RPMI7951 (cell line): ENCODE measurements at places on chromosomes 5 and 9.

DNA sequence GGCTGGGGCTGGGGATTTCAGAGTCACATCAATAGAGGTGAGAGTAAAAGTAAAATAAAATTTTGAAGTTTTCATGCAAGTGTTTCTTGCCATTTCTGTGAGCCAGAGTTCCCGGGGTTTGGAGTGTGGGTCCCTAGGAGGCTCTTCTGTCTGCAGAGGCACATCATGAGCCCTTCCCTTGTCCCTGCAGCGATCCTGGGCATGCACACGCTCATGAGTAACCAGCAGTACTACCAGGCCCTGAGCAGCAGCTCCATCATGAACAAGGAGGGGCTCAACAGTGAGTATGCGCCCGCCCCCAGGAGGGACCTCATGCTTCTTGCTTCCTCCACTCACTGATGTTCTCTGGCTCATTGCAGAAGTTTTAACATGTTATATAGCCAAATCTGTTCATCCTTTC, 61.1 kb downstream of the TMOD1 start:
- DNase-seq, result no peak

GRCh38 chr5:177368869-177369644, 11.3 kb downstream of the RGS14 start:
- peak; percentile 10 for DNase-seq

GRCh38 chr9:79256691-79257213, 315.0 kb upstream of the TLE4 start:
- peak; percentile 92 for DNase-seq

- DNase-seq, result no peak
Observed at GRCh38 chr9:34956648-34957047, 1.4 kb upstream of the PHF24 start.

DNA sequence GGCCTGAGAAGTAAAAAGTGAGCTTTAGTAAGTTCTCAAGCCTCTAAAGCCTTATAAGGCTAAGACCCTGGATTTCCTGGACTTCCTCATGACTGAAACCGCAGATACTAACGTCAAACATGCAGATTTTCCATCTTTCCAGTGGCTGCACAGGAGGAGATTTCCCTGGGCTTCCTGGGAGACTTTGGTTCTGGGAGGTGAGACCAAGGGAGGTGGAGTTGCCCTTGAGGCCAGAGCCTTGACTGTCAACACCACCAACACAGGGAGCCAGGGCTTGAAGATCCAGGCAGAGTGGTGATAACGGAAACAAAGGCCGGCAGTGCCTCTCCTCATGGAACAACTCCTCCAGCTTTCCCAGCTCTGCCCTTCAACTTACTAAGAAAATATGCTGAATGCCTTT, 144.7 kb upstream of the LRRTM2 start:
- no peak for DNase-seq

DNA sequence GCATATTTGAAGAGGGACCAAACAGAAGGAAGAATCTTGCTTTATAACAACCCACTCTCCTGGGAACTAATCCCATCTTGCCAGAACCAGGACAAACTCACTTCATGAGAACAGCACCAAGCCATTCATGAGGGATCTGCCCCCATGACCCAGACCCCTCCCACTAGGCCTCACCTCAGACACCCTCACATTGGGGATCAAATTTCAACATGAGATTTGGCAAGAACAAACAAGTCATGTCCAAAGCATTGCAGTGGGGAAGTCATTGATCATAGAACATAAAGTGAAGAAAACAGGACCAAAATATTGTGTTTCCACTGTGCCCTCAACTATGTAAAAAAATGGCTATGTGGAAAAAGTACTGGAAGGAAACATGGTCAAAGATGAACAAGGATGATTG, 43.9 kb downstream of the MAP1B start:
- no peak for DNase-seq

- DNase-seq, result no peak
Observed at GRCh38 chr5:32475334-32476097, 31.0 kb upstream of the ZFR start.

DNA sequence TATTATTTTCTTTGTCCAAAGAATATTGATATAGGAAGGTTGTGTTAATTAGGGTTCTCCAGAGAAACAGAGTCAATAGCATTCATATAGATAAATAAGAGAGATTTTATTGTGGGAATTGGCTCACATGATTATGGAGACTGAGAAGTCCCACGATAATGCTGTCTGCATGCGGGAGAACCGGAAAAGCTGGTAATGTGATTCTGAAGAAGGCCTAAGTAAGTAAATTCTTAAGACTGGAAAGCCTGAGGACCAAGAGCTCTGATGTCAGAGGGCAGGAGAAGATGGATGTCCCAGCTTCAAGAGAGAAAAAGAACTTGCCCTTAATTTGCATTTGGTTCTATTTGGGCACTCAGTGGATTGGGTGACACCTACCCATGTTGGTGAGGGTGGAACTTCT, 307.4 kb upstream of the C9orf72 start:
- no peak for DNase-seq

DNA sequence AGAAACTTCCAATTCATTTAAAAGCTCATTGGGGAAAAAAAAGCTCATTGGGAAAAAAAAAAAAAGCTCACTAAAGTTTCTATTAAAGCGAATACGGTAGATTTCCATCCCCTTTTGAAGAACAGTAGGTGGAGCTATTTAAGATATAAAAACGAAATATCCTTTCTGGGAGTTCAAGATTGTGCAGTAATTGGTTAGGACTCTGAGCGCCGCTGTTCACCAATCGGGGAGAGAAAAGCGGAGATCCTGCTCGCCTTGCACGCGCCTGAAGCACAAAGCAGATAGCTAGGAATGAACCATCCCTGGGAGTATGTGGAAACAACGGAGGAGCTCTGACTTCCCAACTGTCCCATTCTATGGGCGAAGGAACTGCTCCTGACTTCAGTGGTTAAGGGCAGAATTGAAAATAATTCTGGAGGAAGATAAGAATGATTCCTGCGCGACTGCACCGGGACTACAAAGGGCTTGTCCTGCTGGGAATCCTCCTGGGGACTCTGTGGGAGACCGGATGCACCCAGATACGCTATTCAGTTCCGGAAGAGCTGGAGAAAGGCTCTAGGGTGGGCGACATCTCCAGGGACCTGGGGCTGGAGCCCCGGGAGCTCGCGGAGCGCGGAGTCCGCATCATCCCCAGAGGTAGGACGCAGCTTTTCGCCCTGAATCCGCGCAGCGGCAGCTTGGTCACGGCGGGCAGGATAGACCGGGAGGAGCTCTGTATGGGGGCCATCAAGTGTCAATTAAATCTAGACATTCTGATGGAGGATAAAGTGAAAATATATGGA, at the start of gene PCDHGA12:
PCDHGA12 (plus strand) TSS at position 176 of the 782 bp plus-strand sequence; CDS start at position 429, 253 bp downstream.
- peak; percentile 88 for DNase-seq

DNA sequence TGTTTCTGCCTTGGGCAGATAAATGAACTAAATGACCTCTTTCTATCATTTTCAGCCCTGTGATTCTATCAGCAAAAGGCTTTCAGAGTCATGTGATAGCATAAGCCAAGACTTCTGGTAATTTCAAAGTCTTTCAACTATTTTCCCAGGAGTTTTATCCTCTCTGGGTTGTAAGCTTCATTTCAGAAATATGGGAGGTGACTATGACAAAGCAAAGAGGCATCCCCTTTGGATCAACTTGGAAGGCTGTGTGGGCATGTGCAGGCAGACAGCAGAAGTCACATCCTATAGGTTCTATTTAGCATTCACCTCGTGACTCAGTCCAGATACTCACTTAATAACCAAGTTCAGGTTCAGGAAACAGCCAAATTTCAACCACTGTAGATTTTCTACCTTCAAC, 149.0 kb upstream of the FST start:
- DNase-seq, result peak; percentile 49

GRCh38 chr9:6584881-6585597, 60.5 kb downstream of the GLDC start:
- peak; percentile 17 for DNase-seq

GRCh38 chr9:86122311-86122710, 23.0 kb upstream of the GOLM1 start:
- peak; percentile 7 for DNase-seq

GRCh38 chr9:101707721-101708120, 30.7 kb downstream of the GRIN3A start:
- no peak for DNase-seq

GRCh38 chr5:14178091-14178490, 34.9 kb downstream of the TRIO start:
- no peak for DNase-seq

- DNase-seq, result no peak
Observed at GRCh38 chr9:119841016-119841415, 471.8 kb upstream of the BRINP1 start.

DNA sequence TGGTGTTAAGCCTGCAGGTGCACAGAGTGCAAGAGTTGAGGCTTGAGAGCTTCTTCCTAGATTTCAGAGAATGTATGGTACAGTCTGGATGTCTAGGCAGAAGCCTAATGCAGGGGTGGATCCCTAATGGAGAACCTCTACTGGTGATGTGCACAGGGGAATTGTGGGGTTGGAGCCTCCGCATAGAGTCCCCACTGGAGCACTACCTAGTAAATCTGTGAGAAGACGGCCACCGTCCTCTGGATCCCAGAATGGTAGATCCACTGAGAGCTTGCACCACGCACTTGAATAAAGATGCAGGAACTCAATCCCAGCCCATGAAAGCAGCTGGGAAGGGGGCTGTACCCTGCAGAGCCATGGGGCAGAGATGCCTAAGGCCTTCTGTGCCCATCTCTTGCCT, 699.4 kb upstream of the FAM174A start:
- no peak for DNase-seq

GRCh38 chr5:52925001-52925400, 64.2 kb upstream of the ITGA2 start:
- no peak for DNase-seq

- DNase-seq, result no peak
Observed at GRCh38 chr5:179804555-179804947, 2.1 kb downstream of the MGAT4B start.

DNA sequence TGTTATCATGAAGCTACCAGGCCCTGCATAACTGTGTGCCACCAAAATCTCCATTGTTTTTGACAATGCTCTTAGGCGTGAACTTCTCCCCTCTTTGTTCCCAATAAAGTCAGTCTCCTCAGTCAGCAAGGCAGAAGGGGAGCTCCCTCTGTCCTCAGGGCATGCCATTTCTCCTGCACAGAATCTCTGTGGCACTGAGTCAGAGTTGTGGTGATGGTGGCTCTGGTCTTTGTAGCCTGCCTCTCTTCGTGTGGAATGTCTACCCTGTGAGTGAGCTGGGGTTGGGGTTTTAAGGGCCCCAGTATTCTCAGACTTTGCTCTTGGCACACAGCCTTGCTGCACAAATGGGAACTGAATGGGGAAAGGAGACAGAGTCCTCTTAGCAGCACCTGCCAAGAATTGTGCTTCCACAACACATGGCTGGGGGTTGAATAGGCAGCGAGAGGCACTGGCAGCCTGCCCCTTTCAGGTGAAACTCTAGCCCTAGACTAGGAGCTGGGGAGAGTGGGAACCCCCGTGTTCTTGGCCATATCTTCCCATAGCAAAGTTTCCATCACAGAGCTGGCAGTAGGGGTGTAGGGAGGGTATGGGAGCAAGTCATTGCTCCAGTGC, 146.6 kb downstream of the SH3GL2 start:
- no peak for DNase-seq

- no peak for DNase-seq
Observed at GRCh38 chr5:87074934-87075541, 192.6 kb upstream of the RASA1 start.

DNA sequence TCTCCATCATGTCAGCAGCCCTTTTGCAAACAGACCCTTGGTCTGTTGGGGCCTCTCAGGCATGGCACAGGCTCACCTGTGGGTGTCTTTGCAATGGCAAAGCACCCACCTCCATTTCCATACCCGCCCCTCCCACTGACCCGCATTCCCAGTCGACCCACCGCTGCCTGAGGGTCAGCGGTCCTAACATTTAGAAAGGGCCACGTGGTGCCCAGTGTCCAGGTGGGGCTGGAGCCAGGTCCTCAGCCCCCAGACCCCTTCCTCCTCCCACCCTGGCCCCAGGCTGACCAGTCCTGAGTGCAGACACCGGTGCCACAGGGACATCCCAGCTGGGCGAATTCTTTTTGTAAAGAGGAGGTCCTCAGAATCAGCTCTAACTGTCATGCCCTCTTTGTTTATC, 43.3 kb upstream of the CEP72 start:
- no peak for DNase-seq

DNA sequence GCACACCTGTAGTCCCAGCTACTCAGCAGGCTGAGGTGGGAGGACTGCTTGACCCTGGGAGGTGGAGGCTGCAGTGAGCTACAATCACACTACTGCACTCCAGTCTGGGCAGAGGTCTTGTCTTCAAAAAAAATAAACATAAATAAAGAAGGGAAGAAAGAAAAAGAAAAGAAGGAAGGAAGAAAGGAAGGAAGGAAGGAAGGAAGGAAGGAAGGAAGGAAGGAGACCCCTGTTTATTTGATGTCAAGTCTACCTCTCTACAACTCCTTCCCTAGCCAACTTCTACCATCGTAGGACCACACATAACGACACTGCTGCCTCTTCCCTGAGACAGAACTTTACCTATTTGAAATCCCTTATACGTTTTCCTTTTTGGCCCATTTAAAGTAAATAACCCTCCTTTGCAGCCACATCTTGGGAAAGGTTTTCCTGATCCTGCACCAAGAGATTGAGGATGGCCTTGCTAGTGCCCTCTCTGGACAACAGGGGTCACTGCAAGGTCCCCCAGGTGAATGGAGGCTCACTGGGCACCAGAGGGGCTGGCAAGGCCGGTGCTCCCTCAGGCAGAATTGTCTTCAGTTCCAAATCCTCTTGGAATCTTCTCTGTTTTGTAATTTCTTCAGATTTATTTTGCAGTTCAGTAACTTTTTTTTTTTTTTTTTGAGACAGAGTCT, 10.5 kb downstream of the RPS14 start:
- peak; percentile 46 for DNase-seq

DNA sequence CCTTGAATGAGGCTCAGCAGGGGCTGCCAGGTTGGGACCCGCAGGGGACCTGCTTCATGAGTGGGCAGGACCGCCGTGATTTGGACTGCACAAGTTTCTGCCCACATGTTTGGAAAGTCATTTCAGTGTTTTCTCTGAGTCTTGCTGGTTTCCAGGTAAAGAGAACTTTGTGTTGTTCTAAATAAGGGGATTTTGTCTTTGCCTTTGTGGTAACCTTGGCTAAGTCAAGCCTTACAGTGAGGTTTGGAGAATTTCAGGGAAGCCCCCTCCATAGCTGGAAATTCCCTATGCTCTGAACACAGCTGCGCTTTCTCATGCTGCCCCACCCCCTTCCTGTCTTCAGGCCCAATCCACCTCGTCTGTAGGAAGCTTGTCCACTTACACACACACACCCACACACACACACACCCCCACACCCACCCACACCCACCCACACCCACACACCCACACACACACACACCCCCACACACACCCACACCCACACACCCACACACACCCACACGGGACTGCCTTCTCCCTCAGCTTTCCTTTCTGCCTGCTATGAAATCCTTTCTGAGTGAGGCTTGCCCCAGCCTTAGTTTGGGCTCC, 270.1 kb downstream of the HSPA4 start:
- DNase-seq, result no peak

- DNase-seq, result no peak
Observed at GRCh38 chr9:78248635-78249034, 12.8 kb downstream of the CEP78 start.

- DNase-seq, result peak; percentile 14
Observed at GRCh38 chr9:106535439-106535838, 327.5 kb upstream of the ZNF462 start.
